Vein endothelial cell (primary cell): ENCODE measurements at places on chromosomes 1 and 21. TPM values are rescaled to one million over a fixed set of nuclear protein-coding genes. Genes with fewer than 3 reads are reported as not detected.

FCRL4 gene
- under 0.01 TPM in 1 of 2 replicates, not detected in the other for total RNA-seq

TFAP2E gene
- 0.19 TPM in 1 of 2 replicates, not detected in the other for total RNA-seq

HES5 gene
- under 0.01 TPM in 1 of 2 replicates, not detected in the other for total RNA-seq

PLPPR5 gene
- not detected in 2 replicates for total RNA-seq

IKBKE gene
- 22.4 and 25.5 TPM in 2 replicates for total RNA-seq

EXTL1 gene
- total RNA-seq, result under 0.01 and 0.10 TPM in 2 replicates

MCOLN3 gene
- under 0.01 TPM in 1 of 2 replicates, not detected in the other for total RNA-seq

PM20D1 gene
- under 0.01 TPM in 1 of 2 replicates, not detected in the other for total RNA-seq

PROK1 gene
- not detected in 2 replicates for total RNA-seq

CTSK gene
- 2.0 and 3.7 TPM in 2 replicates for total RNA-seq

TMEM269 gene
- not detected in 2 replicates for total RNA-seq

SLC1A7 gene
- not detected in 2 replicates for total RNA-seq

CD48 gene
- not detected in 2 replicates for total RNA-seq

IRF6 gene
- 2.9 and 8.8 TPM in 2 replicates for total RNA-seq

HAO2 gene
- not detected in 2 replicates for total RNA-seq

TRPM2 gene
- 0.33 and 1.1 TPM in 2 replicates for total RNA-seq

PRRX1 gene
- 0.98 and 6.6 TPM in 2 replicates for total RNA-seq

KCNE1 gene
- 0.10 TPM in 1 of 2 replicates, not detected in the other for total RNA-seq

CD1E gene
- not detected in 2 replicates for total RNA-seq

VWA5B1 gene
- total RNA-seq, result not detected in 2 replicates

ST6GALNAC3 gene
- 30.4 and 56.6 TPM in 2 replicates for total RNA-seq

FAM76A gene
- total RNA-seq, result 6.9 and 11.8 TPM in 2 replicates
